ENCODE measurements at places on chromosomes 7 and 10.

- no peak for DNase-seq
Measured at GRCh38 chr10:79397575-79398303, 47.7 kb downstream of the ZCCHC24 start.

DNA sequence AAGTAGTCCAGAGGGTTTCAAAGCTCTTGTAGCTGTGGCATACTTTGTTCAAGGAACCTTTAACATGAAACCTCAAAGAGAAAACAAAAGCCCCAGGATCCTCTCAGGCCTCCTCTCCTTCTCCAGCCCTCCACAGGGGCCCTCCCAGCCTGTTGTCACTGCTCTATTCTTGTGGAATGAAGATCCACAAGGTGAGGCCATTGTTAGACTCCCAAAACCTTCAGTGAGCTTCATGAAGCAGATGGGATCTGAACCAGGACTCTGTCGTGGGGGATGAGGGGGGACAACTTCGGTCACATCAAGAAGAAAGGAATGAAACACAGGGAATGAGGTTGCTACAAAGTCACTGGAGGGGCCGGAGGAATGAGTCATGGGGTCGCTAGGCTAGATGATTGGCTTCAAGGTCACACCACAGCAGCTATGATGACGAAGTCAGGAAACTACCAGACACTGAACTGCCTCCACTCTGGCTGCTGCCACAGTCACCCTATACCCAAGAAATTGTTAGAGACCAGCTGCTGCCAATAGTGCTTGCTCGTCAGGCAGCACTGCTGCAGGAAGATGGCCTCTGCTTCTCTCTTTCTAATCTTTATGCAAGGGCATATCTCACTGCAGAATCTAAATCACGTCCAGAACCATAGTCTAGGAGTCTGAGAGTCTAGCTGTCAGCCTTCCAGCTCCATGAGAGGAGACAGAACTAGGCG, 208.8 kb downstream of the HIBADH start:
- DNase-seq: no peak

DNA sequence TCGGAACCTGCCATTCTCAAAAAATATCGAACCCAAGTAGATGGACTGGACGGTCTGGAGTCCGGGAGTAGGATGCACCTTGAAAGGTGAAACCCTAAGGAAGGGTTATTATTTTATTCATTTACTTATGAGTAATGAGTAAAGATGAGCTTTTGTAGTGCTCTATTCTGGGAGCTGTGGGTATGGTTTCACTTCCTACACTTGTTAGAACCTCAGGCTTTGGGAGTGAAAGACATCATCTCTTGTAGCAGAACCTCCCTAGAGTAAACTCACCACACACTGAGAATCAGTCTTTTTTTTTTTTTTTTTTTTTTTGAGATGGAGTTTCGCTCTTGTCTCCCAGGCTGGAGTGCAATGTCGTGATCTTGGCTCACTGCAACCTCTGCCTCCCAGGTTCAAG, 389.4 kb upstream of the AUTS2 start:
- no peak for DNase-seq

DNA sequence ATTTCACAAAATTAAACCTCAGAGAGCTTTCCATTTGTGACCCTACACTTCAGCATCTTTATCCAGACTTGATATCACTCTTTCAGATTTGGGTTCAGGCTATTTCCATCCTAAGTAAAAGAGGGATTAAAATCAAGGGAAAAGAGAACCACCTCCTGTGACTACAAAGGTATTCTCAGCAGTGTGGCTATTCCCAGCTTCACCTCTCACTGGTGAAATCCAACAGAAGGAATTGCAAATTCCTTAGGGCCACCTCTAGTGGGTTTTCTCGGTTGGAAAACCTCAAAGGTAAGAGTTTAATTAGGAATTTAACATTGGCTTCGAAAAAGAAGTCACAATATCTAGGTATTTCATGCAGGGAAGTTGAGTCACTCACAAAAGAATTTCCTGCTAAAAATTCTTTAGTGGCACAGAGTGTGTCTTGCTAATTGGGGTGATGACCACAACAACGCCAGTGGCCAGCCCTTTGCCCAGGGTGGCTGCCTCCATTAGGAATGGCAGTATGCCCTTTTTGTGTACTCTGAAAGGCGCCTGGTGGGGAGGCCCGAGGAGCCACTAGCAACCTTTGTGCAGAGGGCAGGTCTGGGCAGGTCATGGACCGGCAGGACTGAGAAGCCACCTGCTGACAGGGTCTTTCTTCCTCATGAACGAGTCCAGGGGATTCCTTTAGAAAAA, 52.2 kb downstream of the SEM1 start:
- no peak for DNase-seq

- DNase-seq: no peak
Measured at GRCh38 chr10:70354556-70354955, 27.9 kb downstream of the LRRC20 start.

DNA sequence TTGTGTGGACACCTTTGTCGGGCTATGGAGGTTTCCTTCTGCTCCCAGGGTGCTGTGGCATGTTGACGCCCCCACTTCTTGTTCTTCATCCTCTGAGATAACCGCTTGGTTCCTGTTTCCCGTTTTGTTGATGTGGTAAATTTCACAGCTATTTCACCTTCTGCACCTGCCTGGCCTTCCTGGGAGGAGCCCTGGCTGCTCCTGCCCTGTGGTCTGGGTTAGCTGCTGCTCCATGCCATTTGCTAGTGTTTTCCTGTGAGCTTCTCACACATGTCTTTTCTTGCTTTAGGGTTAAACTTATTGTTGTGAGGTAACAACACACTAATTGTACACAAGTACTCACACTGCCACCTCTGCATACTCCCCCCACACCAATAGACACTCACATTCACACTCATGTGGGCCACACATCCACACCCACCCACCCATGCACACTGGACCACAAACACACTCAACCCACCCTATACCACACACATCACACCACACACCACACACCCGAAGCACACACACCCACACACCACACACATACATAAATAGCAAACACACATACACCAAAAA, 46.5 kb upstream of the MSMB start:
- peak; percentile 95 for DNase-seq

DNA sequence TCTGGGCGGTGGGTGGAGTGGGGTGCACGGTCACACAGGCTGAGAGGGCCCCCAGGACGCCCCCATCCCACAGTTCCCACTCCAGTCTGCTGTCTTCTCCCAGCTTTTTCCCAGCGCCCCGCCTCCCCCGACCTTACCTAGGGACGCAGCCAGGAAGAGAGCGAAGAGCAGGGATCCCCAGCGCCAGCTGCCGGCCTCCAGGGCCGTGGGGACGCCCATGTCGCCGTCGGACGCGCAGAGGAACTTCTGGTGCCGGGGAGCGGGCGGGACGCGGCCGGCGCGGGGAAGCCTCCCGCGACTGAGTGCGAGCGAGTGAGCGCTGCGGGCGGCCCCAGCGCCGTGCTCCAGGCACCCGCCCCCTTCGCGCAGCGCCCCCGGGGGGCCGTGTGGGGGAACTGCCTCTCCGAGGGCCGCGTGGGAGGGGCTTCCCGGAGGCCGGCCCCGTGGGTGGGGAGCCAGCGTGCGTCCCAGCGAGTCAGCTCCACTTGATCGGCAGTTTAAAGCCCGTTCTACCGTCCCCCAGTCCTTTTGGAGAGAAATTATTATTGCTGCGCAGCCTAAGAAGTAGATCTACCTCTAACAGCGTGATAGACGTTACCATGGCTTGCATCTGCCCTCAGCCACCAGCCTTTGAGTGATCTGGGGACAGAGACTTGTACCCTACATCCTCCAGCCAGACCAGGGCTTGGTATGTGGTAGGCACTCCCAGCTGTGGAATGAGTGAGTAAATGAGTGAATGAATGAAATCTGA, at the start of gene VSIR:
Gene VSIR (minus strand): TSS at position 300 of the 751 bp plus-strand sequence. CDS start 81 bp downstream, at position 219.
- peak; percentile 77 for DNase-seq

DNA sequence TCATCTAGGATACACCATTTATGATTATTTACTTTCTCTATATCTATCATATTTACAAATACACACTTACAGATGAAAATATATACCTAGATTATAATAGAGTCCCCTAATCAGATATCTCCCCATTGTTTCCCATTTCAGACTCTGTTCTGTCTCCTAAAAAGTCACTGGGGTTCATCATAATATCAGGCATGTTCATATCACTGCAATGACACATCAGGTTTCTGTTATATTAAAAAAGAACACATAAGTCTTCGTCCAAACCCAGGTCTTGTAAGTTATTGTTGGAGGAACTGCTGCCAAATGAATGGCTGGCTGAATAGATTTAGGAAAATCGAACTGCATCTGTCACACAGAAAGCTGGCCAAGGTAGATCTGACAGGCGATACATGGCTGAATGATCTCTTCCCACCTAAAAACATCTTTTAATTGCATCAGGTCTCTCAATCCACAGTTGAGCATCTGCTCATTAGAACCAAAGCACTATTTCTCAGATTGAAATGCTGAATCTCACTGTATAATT, 178.7 kb downstream of the CACNA2D1 start:
- DNase-seq: no peak

- DNase-seq: no peak
Measured at GRCh38 chr7:140416560-140416959, 12.7 kb downstream of the RAB19 start.

- DNase-seq: peak; percentile 52
Measured at GRCh38 chr10:101580486-101581399, 7.3 kb downstream of the POLL start.

- DNase-seq: no peak
Measured at GRCh38 chr7:148624735-148625134, 34.2 kb downstream of the C7orf33 start.

- DNase-seq: no peak
Measured at GRCh38 chr10:3486346-3487065, 298.5 kb downstream of the KLF6 start.

GRCh38 chr10:130775311-130775710, 536.2 kb downstream of the TCERG1L start:
- DNase-seq: no peak
